Caudate nucleus (tissue), 63 donors: ENCODE measurements at places on chromosomes 2 and 18.
A peak's percentile ranks its signal among the peaks of the same experiment; 100 is the strongest.

DNA sequence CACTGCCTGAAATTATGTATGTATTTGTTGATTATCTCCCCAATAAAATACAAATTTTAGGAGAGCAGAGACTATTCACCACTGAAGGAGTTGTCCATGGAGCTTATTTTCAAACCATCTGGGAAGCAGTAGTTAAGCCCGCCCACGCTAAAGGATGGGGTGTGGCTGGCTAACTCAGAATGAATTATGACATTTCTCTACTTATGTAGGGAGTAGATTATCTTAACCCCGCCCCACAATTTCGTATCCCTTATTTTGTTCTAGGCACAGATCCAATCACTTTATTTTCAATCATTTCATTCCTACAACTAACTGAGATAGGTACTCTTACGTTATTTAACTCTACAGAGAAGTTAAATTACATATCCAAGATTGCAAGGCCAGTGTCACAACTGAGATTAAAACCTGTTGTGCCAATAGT, 1.4 kb upstream of the LAPTM4A start:
- DNase-seq: no peak

GRCh38 chr2:158495175-158495574, 38.4 kb downstream of the PKP4 start:
- no peak for DNase-seq

DNA sequence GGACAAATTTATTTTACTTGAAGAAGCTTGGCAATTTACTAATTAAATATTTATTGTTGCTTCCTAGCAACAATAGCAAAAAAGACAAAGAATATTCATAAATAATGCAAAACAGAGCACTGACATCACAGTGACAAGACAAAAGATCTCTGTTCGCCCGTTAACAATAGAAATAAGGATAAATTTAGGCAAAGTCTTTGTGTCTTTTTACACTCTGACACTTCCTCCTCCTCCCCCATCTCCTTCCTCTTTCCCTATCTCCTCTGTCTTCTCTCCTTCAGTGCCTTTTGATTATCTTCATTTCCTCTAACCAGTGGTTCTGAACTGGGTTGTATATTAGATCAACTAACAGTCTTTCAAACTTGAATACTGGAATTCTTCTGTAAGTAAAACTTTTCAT, 808.4 kb downstream of the ERBB4 start:
- no peak for DNase-seq

GRCh38 chr18:6982398-6982797, 135.2 kb downstream of the LAMA1 start:
- no peak for DNase-seq

DNA sequence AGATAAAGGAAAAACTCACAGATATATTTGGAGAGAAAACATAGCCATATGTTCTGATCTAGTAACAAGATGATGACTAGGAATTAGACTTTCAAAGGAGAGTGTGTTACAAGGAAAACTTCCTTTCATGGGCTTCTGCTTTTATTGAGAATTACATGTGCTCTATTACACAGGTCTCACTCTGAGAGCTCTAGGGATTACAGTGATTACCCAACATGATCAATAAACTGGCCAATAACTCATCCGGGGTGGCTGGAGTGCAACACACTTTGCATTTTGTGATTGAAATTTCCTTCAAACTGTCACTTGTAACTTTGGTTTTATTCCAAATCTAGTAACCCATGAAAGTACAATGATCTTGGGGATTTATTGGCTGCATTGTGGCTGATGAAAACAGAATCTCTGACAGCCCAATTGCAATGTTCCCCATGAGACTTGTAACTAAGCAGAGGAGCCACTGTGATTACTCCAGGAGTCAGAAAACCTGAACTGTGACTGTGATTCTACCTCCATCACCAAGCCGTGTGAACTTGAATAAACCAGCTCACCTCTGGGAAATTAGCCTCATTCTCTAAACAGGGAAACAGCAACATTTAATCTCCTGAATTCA, 40.2 kb upstream of the LRRC30 start:
- no peak for DNase-seq

DNA sequence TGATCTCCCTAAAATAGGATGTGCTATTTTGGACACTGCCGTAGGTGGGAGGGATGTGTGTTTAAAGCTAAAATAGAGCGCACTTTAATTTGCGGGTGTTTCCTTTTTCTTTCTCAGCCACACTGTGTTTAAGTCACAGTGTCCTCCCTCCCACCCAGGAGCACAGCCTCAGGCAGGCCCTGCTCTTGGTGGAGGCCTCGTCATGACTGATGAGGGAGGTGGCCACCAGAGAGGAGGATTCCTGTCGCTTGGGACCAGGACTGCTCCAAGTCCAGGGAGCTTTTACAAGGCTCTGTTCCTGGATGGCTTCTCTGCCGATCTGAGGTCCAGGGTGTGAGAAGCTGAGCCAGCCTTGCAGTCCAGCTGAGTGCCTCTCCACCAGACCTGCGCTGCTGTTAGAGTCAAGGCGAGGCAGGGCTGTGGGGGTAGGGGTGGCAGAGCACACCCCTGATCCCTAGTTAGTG, 33.5 kb downstream of the INPP4A start:
- DNase-seq: no peak

DNA sequence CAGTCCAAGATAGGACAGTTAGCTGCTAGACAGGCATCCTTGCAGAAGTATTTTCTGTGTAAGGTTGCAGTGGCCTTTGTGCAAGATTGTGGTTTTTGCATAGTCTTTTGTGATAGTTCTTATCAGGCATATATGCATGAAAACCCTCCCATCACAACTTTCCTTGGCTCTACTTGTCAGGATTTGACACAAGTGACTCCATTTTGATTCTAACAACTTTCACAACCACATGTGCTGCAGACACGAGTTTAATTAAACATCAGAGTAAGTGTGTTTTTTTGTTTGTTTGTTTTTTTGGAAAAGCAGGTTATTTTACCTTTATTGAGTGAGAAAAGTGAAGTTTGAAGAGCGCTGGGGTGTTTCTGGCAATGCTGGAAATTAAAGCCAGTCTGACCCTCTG, 902.0 kb upstream of the GCFC2 start:
- no peak for DNase-seq

GRCh38 chr2:68764041-68764805, 29.6 kb downstream of the ARHGAP25 start:
- DNase-seq: no peak

GRCh38 chr2:226434702-226435101, 364.9 kb downstream of the IRS1 start:
- DNase-seq: no peak

DNA sequence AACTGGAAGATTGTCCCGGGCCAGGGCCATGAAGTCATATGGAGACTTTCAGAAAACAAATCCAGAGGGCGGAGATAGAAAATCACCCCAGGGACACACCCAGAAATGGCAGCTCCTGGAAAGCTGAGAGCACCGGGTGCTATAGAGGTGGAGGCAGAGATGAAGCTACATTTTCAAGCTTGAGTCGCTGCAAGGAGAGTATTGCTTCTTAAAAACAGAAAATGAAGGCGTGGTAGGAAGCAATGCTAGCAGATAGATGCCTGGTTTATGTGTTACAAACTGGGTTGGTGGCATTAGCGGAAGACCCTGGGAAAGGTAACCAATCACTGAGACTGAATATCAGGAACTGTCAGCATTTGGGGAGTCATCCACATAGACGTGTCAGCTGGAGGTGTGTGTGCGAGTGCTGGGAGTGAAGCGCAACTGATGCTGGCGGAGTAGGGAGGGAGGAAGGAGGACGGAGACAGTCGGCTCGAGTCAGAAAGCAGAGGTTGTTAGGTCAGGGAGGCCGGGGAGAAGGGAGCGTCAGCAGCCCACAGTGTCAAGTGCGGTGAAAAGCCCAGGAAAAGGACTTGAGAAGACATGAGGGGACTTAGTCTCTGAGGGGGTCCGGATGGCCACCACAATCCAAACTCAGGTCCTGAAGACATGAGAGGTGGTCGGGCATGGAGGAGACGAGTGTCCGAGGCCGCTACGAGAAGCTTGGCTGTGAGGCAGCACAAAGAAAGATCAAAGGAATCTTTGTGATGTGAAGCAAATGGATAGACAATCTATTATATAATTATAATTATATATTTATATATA, 45.4 kb downstream of the C18orf63 start:
- no peak for DNase-seq

- DNase-seq: no peak
Observed at GRCh38 chr18:61127714-61128467, 205.3 kb upstream of the CDH20 start.

- no peak for DNase-seq
Observed at GRCh38 chr2:129334128-129334527, 645.3 kb upstream of the RAB6C start.

DNA sequence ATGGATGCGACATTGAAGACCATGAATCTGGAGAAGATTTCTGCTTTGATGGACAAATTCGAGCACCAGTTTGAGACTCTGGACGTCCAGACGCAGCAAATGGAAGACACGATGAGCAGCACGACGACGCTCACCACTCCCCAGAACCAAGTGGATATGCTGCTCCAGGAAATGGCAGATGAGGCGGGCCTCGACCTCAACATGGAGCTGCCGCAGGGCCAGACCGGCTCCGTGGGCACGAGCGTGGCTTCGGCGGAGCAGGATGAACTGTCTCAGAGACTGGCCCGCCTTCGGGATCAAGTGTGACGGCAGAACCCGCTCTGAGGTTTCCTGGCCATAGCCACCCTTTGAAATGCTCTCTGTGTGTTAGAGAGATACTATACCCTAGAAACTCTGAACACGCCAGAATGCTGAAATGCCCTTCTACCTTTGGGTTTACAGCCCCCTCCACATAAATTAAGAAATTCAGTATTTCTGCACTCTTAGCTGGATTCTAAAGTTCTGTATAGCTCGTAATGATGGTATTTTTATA, 659 bp downstream of the CHMP1B start:
- peak; percentile 19 for DNase-seq

DNA sequence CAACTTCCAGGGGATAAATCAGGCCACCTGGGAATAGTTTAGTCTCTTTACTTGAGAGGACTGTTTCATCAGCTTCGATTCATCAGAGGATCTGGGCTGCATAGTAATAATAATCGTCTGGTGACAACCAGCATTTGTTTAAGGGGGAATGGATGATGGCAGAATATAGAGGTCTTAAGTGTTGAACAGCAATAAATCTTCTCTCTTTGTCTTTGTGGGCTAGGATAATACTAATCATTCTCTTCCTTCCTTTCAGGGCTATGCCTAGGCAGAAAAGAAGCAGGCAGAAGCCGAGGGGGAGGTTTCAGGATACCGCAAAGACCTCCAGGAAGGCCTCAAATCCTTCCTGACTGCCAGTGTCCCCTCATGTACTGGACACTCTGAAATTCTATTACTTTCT, 150.4 kb upstream of the GAREM1 start:
- DNase-seq: no peak

- no peak for DNase-seq
Observed at GRCh38 chr18:28786926-28787325, 610.0 kb upstream of the CDH2 start.

DNA sequence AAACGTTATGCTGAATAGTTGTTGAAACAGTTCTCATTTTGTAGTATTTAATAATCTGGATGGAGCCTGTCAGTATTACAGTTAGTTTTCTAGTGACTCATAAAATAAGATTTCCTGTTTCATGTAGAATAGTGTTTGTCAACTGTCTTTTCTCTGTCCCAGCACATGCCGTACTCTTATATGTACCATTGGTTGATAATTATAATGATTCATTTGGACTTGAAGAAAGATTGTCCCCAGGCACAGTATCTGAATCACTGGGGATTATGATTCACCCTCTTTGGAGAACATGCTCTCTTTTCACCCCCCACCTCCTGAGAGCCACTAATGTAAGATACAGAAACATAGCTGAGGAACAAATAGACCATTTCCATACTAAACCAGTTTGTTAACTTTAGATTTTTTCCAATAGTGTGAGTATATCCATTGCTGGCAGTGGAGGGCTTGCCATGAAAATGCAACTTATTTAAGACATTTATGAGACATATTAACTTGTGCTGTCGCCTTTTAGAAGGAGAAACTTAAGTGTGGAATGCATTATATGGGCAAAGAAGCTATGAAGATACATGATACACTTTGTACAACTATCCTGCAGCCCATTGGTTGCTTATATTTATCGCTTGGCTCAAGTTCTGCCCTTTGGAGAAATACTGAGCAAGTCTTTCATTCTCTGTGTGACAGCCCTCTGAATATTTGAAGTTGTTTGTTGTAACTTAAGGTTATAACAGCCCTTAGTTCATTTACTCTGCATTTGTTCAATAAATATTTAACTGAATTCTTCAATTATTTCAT, 12.4 kb downstream of the COPS8 start:
- DNase-seq: no peak

- no peak for DNase-seq
Observed at GRCh38 chr2:145323512-145323911, 803.6 kb upstream of the ZEB2 start.

GRCh38 chr2:177629357-177630024, 236.9 kb downstream of the AGPS start:
- DNase-seq: no peak

DNA sequence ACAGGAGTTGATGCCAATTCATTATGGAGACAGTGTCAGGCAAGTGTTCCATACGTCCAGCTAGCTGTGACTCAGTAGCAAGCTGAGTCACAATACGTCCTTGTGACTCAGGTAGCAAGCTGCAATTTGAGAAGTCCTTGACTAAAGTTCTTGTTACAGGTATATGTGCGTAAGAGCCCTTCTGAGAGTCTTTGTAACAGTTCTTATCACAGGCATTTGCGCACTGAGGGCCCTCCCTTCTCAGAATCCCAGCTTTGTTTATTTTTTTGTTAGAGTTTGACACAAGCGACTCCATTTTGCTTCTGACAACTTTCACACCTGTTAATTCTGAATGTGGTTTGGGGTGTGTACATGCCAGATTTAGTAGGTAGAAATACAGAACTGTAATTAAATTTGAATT, 20.1 kb upstream of the ACMSD start:
- DNase-seq: no peak

DNA sequence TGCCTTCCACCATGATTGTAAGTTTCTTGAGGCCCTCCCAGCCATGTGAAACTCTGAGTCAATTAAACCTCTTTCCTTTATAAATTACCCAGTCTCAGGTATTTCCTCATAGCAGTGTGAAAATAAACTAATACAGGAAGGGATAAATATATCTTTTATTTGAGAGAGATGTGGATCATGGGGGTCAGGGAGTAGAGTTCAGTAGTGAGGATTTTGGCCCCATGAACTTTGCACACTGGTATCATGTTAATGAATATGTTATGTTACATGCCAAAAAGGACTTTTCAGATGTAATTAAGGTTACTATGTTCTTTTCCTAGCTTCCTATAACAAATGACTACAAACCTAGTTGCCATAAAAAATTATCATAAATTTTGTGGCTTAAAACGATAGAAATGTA, 1393.7 kb downstream of the DSC3 start:
- DNase-seq: no peak

DNA sequence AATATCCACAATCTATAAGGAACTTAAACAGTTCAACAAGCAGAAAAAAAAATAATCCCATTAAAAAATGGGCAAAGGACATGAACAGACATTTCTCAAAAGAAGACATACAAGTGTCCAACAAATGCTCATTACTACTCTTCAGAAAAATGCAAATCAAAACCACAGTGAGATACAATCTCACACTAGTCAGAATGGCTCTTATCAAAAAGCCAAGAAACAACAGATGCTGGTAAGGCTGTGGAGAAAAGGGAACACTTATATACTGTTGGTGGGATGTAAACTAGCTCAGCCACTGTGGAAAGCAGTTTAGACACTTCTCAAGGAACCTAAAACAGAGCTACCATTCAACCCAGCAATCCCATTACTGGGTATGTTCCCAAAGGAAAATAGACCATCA, 7.2 kb upstream of the CRYGB start:
- no peak for DNase-seq

GRCh38 chr18:69992776-69993175, 45.1 kb upstream of the CD226 start:
- DNase-seq: no peak
